Activated T-cell treated with anti-CD3 and anti-CD28 coated beads for 48 hours (primary cell): ENCODE measurements at places on chromosomes 2 and 18.

DNA sequence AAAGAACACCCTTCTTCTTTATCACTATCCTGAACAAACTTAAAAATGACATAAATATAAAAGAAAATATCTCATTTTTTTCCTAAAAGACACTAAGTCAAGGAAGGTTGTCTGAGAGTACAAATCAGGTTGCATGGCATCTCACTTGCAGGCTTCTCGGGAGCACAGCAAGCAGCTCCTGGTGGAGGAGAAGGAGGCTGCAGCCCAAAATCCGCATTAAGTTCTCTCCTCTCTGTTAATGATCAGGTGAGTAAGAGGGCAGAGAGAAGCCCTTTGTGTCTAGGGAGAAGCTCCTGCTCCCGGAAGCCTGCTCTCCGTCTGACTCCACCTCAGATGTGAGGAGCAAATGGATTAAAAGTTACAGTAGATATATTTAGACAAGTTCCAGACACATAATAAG lies 35.0 kb upstream of the DOK6 start:
- no peak for DNase-seq

DNA sequence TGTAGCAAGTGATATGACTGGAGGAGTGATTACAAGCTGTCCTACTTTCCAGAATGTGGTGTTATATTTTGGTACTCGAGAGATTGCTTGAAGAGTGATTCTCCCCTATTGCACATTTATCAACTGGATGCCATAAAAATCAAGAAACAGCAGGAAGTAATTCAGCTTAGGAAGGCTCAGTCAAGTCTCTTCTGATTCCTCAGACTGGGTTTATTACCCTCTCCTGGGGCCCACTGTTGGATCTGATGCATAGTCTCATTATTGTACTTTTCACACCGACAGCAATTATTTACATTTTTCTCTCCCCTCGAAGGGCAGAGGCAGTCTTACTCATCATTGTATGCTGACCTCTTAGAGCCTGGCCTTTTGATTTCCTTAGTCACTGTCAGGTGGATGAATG lies 9.3 kb downstream of the NOSTRIN start:
- no peak for DNase-seq

DNA sequence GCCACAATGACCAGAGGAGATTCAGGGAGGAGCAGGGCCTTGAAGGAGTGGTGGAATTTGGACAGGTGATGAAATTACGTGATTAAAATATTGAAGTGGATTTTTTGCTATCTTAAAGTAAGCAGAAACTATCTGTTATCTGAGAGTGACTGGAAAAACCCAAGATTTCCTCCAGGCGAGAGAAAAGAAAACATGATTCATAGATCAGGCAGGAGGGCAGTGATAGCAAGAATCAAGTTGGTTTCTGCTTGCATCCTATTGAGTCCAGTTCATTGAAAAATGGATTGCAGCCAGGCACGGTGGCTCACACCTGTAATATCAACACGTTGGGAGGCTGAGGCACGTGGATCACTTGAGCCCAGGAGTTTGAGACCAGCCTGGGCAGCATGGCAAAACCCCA lies 127.8 kb downstream of the NXPH2 start:
- DNase-seq = no peak

GRCh38 chr2:229856413-229856812 lies 65.4 kb downstream of the TRIP12 start:
- DNase-seq = no peak

- DNase-seq = no peak
Measured at GRCh38 chr18:46678785-46679399, 21.9 kb upstream of the LOXHD1 start.

GRCh38 chr2:48600204-48600813 lies 17.3 kb upstream of the GTF2A1L start:
- no peak for DNase-seq

- no peak for DNase-seq
Measured at GRCh38 chr2:167271932-167272331, 383.7 kb downstream of the XIRP2 start.

- no peak for DNase-seq
Measured at GRCh38 chr18:53991805-53992204, 232.7 kb downstream of the MBD2 start.

DNA sequence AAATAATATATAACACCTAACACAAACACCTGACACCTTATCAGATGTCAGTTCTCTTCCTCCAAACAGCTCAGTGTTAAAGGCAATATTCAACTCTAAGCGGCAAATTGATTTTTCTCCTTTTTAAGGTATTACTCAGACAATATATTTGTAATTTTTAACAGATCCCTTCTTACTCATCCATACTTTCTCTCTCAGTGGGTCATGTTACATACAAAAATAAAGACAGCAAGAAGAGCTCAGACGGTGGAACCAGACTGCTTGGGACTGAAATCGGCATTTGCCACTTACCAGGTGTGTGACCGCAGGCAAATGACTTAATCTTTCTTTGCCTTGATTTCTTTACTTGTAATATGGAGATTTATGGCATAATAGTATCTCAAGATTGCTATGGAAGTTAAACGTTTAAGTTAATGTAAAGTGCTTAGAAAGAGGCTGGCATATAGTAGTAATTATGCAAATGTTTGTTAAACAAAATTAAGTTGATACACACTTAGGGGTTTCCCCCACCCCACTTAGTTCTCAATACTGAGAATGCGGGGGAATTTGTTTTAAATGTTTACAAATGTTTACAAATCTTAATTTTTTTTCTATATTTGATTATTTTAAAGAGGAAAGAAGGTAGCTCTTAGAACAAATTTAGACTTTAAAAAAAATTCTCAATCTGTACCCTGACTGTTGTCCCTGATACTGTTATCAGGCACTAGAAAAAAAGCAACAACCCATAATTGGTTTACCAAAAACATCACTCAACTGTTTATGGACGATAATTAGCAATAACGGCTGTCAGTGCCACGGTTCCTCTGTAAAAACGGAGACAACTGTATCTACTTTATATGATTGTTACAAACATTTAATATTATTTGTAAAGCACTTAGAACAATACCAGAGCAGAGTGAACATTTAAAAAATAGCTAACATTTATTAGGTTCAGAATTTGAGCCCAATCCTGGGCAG lies 25.6 kb downstream of the MAP3K2 start:
- no peak for DNase-seq

- DNase-seq = no peak
Measured at GRCh38 chr2:125543968-125544514, 1111.9 kb upstream of the GYPC start.

DNA sequence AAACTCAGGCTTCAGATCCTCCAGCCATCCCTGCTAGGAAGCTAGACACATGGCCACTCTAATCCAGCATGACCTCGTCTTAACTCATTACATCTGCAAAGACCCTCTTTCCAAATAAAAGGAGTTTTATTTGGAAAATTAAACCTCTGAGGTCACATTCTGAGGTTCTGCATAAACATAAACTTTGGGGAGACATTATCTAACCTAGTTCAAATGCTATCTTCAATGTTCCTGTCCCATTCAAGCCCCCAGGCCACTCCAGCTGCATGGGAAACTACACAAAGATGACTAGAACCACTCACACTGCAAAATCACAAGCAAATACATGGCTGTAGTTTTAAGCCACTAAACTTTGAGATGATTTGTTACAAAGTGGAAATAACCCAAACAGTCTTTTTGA lies 99.0 kb upstream of the RNF152 start:
- no peak for DNase-seq

DNA sequence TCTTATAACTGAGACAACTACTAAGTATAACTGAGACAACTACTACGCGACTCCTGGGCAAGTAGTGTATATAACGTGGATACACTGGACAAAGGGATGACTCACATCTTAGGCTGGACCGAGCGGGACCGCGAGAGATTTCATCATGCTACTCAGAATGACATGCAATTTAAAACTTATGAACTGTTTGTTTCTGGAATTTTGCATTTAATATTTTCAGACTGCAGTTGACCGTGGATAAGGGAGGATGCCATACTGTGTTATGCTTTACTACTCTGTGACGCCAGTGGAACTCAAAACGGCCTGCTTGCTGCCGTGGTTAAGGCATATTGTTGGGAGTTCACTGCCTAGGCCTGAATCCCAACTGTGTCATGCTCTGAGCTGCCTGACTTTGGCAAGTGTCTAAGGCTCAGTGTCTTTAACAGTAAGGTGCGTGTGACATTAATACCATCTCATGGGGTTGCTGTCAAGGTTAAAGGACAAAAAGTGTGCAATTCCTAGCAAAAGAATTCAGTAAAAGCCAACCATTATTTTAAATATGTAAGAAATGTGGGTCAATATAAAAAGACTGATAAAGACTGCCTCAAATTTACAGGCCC lies 64.6 kb downstream of the BMP10 start:
- no peak for DNase-seq

DNA sequence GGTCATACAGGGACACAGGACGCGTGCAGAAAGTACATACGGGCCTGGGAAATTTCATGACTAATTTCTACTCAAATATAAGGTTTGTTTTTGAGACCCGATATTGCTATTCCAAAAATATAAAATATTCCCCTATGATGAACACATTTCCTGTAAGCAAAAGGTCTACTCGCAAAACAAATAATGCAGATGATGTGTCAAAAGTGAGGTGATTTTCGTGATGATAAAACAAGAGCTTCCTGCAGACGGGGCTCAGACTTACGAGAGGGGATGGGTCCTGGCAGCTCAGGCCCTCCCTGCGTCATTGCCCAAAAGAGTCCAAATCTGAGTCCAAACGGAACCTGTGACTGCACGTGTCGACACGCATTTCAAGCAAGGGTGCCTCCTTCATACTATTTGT lies 62.7 kb downstream of the MBP start:
- no peak for DNase-seq
